GM06990 (cell line): ENCODE measurements at places on chromosomes 2 and 18.
A peak's percentile ranks its signal among the peaks of the same experiment; 100 is the strongest.

DNA sequence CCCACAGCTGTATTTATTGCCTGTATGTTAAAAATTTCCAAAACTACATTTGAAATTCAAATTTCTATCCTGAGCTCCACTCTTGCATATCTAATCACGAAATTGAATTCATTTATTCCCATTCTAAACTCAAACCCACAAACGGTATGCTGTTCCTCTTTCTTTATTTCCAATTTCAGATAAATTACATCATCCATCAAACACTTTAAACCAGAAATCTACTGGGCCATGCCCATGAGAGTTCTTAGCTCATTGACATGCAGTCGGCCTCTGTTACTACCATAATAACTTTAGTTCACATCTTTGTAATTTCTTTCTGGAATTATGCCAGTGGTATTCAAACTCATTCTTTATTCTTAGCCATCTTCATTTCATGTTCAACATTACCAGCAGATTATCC, 100.3 kb downstream of the COL3A1 start:
- no peak for DNase-seq

GRCh38 chr18:61589724-61590065, 256.5 kb downstream of the CDH20 start:
- DNase-seq: no peak

- DNase-seq: no peak
Measured at GRCh38 chr2:17182399-17182798, 335.8 kb downstream of the RAD51AP2 start.

DNA sequence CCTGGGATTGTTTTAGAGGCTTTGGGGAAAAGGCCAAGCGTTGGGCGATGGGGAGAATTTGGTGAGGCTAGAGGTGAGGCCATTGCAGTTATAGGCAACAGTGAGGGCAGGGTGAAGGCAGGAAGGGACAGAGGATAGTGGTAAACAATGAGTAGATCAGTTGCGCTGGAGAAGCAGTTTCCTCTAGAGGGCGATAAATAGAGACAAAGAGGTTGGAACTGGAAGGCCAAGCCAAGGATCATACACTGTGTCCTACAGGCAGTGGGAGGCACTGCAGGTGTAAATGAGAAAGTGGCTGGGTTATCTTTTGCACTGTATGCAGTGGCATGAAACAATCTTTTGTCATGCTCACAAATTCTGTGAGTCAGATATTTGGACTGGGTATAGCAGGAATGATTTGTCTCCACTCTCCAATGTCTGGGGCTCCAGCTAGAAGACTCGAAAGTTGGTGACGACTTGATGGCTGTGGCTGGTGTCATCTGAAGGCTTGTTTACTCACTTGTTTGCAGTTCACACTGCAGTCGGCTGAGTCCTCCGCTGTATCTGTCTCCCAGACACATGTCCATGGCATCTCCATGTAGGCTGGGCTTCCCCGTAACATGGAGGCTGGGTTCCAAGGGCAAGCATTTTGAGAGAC, 82.1 kb downstream of the TNP1 start:
- peak; percentile 22 for DNase-seq

DNA sequence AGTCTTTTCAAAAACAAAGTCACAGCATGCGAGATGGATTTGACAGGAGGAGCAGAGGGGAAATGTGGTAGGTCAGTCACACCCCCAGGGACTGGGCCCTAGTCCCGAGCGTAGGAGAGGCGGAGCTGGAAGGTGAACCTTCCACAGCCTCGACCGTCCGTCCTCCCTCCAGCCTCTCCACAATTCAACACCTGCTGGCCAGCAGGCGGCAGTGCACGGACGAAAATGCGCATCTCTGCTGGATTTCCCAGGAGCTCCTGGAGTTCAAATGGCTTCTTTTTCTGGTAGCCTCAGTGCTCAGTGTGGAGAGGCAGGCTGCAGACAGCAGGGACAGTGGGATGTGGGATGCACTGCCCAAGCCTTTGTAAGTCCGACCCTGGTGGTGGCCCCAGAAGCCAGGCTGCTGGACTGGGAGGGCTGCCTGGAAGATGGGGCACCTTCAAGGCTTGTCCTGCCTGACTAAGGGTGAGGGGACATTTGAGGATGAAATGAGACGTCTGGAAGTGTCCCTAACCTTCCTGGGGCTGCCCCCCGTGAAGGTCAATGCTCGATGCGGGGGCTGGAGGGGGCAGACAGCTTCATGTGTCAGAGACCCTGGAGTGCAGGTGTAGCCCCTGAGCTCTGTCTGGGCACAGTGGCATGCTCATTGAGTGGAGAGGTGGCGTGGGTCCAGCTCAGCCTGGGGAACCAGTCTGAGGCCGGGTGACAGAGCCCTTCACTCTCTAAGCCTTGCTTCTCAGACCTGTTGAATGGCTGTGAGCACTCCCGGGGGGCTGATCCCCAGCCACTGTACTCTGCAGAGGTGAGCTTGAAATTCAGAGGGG, 189.5 kb downstream of the TFCP2L1 start:
- no peak for DNase-seq

GRCh38 chr2:62660087-62660486, 45.4 kb upstream of the EHBP1 start:
- DNase-seq: peak; percentile 42

DNA sequence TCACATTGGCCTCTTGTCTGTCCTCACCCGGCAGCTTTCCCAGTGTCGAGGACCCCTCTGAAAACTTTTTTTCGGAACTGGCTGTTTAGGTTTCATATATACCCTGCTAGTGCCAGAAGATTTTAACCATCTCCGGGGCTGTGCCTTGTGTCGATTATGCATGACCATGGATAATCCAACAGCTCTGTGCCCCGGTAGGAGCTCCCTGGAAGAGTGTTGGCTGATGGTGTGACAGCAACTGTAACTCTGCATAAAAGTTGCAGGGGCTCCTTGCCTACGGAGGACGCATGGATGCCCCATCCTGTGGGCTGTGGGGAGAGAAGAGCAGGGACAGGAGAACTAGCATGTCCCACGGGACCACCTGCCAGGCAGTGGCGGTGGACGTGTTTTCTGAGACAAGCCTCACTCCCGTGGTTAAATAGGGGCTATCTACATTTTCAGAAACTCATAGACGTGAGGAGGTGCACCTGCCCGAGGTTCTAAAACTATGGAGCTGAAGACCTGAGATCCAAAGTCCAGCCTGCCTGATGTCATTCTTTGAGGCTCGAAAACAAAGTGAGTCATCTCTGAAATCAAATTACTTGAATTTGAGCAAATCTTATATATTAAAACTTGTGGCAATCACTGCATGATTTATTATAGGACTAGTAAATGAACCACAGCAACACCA, 437.2 kb upstream of the HS6ST1 start:
- DNase-seq: no peak

DNA sequence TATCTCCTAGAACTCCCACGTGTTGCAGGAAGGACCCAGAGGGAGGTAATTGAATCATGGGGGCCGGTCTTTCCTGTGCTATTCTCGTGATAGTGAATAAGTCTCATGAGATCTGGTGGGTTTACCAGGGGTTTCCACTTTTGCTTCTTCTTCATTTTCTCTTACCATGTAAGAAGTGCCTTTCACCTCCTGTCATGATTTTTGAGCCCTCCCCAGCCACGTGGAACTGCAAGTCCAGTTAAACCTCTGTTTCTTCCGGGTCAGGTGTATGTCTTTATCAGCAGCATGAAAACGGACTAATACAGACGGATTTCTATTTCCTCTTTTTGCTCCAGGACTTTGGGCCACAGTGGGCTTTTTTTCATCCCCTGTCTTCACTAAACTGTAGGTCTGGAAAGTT, 88.3 kb upstream of the KCNE4 start:
- no peak for DNase-seq

- no peak for DNase-seq
Measured at GRCh38 chr2:893311-893710, 57.3 kb upstream of the SNTG2 start.
